Cortex of kidney (tissue), 1 donor: ENCODE measurements at places on chromosomes 3 and 15.

DNA sequence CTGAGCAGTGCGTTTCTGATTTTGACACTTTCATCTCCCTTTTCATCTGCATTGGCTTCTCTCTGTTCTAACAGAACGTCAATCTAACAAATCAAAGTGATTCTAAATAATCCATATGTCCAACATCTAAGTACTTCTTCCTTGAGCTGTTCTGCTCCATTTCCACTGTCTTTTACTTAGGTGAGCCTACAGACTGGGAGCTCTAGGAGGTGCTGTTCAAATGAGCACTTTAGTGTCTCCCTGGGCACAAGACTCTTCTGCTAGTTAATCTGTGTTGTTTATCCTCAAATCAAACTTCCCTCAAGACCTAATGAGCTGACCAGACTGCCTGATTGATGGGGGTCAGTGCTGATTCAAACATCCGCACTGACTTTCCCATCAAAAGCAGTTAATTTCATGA lies 408.1 kb downstream of the WDR72 start:
- no peak for DNase-seq

- DNase-seq = no peak
Observed at GRCh38 chr3:186511245-186511644, 32.9 kb downstream of the CRYGS start.

- DNase-seq = no peak
Observed at GRCh38 chr3:105862217-105862616, 6.6 kb downstream of the CBLB start.

- no peak for DNase-seq
Observed at GRCh38 chr3:24709956-24710355, 215.3 kb upstream of the THRB start.

DNA sequence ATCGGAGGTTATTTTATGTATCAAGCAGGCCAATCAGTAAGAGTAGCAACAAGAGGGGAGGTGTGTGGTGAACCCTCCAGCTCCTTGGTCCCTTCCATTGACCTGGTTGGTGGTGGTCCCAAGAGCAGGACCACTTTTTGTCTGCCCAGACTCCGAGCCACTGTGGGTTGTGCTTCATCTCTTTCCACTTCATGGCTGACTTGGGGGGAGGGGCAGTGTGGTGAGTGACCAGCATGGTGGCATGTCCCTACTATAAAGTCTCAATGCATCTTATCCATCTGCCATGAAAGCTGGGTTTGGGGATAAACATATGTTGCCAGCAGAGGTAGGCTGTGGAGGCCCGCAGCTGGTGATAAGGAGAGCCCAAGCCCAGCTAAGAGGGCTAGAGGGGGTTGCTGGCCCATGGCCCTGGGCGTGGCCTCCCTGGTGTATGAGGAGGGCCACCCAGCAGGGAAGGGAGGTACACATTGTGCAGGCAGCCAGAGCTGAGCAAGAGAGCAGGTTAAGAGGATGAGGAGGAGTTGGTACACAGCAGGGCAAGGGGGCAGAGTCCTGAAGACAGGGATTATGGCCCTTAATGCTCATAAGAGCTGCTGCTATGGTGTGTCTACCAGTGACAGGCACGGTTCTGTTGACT lies 7.0 kb downstream of the AEN start:
- DNase-seq = no peak

DNA sequence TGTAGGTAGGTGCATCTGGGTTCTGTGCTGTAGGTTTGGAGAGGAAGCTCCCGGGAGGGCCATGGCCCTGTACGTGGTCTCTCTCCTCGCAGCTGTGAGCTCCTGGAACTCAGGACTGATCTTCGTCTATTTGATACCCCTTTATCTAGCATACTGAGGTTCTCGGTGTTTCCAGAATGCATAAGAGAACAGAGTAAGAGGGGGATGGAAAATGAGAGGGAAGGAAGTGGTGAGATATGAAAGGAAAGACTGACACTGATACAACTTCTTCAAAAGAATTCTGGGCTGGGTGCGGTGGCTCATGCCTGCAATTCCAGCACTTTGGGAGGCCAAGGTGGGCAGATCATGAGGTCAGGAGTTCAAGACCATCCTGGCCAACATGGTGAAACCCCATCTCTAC lies 90.7 kb downstream of the CHRD start:
- no peak for DNase-seq

- DNase-seq = no peak
Observed at GRCh38 chr3:35894735-35895134, 255.4 kb downstream of the ARPP21 start.
